ENCODE measurements at places on chromosomes 6 and 20.
A peak's percentile ranks its signal among the peaks of the same experiment; 100 is the strongest.

- no peak for DNase-seq
These were observed 195.3 kb downstream of the SLC24A3 start for GRCh38 chr20:19407736-19408135.

DNA sequence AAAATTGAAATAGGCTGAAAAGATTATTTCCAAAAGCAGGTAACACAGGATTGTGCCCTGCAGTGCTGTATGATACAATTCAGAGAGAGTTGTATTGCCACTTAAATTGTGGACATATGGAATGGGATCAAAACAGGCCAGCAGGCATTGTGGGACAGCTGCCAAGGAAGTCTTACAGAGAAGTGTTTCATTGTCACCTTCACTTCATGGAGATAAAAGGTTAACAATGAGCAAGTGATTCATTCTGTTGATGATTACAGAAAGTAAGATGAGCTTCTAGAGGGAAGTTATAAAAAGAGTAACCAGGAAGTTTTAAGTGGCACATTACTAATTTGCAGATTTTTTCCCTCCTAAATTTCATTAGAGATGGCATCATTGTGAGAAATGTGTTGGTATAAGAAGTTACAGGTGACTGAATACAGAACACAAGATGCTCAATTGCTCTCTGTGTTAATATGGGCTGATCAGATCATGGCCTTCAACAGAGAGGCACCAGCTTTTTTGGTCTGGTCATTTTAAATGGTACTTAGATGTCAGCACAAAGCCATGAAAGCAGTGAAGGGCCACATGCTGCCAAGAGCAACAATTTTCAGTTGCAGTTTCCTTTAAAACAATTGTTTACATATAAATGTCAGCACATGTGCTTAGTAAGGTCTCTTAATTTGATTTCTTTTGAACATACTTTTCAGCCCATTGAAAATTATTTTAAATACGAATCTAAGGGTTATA, 402.5 kb upstream of the FKBP1C start:
- no peak for DNase-seq

GRCh38 chr6:20479060-20479459, 55.2 kb upstream of the CDKAL1 start:
- no peak for DNase-seq

DNA sequence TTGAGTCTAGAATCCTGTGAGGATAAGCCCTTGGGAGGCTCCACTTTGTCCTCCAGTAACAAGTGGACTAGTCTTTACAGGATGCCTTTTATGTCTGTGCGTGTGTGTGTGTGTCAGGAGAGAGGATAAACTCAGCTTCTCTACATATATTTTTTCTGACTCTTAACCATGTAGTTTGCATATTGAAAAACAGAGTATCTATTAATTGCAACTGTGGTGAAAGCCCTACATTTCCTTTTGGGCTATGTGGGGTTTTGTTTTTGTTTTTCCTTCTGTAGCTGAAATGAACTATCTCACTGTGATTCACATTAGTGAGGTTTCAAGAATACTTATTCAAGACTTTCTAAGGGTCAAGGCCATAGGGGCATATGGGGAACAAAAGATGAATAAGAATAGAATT, 17.7 kb downstream of the TPBG start:
- no peak for DNase-seq

DNA sequence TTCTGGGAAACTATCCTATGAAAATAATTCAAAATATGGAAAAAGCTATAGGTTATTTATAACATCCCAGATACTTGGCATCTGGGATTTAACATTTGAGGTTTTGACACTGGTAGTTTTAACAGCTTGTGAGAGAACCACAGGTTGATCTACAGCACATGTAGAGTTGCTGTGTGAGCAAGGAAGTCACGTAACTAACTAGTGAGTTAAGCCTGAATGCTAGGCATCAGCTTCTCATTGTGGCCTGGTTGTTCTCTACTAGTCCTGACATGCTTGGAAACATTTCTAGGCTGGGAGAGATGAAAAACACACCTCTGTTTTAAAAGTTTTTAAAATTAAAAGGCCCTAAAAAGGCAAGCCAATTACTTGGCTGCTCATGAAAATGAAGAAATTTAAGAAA, 28.2 kb downstream of the ESF1 start:
- no peak for DNase-seq

DNA sequence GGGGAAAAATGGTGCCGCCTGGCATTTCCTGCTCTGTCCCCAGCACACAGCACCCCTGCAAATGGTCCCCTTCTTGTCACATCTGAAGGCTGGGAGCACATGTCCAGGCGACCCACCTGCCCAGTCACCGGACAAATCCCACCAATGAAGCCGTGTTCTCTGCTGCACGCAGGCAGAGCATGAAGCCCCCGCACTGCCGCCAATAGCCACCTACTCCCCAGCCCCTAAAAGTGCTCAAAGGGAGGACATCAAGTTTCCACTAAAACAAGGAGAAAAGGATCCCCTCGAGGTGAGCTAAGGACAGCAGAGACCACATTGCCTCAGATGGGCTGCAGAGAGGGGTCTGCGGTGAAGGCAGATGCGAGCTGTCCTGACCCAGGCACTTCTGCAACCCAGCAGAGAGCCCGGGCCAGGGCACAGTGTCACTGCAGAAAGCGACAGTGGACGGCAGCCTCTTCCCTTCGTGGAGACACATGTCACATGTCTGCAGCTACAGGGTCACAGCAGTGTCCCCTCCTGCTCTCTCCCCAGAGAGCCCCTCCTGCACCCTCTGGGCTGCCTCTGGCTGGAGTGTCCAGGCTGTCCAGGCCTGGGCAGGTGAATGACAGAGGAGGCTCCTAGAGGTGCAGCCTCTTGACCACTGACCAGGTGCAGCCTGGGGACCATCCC, 221.5 kb downstream of the PREX1 start:
- DNase-seq, result no peak

- peak; percentile 19 for DNase-seq
These were observed 365.8 kb upstream of the HSF2 start for GRCh38 chr6:122033564-122034181.

- no peak for DNase-seq
These were observed 15.8 kb downstream of the SPTLC3 start for GRCh38 chr20:13024596-13024995.

DNA sequence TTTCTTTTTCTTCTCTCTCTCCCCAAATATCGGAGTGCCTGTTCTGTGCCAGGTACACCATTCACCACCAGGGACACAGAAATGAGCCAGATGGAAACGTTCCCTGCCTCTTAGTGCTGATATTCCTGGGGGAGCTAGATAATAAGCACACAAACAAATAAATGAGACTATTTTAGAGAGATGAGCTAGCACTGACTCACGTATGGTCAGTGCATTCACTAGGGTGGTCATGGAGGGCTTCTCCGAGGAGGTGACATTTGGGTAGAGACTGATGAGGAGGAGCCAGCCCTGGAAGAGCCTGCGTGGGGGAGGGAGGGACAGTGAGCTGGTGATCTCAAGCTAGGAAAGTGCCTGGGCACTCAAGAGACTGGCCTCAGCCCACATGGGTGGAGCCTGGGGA, 252.3 kb upstream of the KCNG1 start:
- no peak for DNase-seq

DNA sequence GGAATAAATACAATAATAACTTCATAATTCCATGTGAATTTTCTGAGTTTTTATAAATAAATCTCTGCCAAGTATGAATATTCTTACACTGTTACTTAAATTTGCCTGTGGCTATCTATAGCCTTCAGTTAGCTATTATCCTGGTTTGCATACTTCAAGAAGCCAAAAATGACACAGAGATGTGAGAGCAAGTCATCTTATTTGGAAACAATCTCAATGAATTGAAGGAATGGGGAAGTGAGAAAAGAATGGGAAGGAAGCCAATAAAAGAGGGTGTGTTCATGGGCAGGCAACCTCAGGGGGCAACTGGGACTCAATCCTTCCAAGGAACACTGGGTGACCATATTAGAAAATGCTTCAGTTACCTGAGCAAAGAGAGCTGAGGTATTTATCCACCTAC, 9.9 kb downstream of the HAO1 start:
- no peak for DNase-seq

- no peak for DNase-seq
These were observed 6.7 kb downstream of the RAD21L1 start for GRCh38 chr20:1232286-1233111.

- DNase-seq, result peak; percentile 55
These were observed 348 bp upstream of the AFDN start for GRCh38 chr6:167826230-167826895.
